ENCODE measurements at places on chromosomes 7 and 10.

DNA sequence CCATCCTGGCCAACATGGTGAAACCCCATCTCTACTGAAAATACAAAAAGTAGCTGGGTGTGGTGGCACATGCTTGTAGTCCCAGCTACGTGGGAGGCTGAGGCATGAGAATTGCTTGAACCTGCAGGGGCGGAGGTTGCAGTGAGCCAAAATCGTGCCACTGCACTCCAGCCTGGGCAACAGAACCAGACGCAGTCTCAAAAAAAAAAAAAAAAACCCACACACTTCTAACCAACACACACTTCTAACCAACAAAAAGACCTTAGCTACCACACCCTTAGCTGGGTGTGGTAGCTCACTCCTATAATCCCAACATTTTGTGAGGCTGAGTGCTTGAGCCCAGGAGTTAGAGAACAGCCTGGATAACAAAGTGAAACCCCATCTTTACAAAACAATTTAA, 33.9 kb upstream of the SPOCK2 start:
- no peak for DNase-seq

GRCh38 chr7:24017519-24017918, 266.5 kb upstream of the NPY start:
- no peak for DNase-seq

DNA sequence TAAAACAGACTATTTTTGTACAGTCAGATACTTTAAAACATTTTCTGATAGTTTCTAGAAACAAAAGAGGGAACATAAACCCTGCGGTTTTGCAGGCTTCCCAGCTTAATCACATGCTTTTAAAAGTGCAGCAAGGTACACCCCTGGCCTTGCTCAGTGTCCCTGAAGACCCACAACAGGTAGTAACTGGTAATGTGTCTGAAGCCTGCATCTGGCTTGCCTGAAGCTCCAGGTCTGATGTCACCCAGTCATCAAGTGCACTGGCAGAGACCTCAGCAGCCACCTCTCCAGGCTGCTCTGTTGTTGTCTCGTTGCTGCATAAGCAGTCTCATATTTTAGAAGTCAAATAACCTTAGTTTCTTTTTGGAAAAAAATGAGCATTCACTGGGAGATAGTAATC, 376.1 kb upstream of the MTPN start:
- no peak for DNase-seq

DNA sequence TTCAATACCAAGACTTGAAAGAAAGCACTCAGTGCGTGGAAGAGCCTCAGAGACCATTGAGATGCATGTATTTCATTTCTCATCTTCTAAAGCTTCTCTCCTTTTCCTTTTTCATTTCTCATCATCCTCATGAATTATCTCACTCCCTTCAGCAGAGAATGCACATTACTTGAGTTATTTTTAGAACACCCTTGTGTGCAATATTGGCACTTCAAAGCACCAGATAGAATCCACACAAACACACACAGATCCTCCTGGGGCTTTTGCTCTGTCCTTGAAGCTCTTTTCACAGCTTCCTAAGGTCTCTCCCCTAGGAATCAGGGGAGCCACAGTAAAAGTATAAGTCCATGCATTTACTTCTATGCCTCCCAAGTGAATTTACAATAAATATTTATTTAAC, 18.3 kb downstream of the DGKI start:
- no peak for DNase-seq

GRCh38 chr7:28981161-28981465, 23.0 kb upstream of the TRIL start:
- no peak for DNase-seq

GRCh38 chr10:58335306-58336005, 650 bp downstream of the UBE2D1 start:
- peak; percentile 1 for DNase-seq

GRCh38 chr10:85187047-85187446, 858.7 kb downstream of the CCSER2 start:
- no peak for DNase-seq

GRCh38 chr10:97791824-97792721, 20.3 kb upstream of the SFRP5 start:
- peak; percentile 70 for DNase-seq

DNA sequence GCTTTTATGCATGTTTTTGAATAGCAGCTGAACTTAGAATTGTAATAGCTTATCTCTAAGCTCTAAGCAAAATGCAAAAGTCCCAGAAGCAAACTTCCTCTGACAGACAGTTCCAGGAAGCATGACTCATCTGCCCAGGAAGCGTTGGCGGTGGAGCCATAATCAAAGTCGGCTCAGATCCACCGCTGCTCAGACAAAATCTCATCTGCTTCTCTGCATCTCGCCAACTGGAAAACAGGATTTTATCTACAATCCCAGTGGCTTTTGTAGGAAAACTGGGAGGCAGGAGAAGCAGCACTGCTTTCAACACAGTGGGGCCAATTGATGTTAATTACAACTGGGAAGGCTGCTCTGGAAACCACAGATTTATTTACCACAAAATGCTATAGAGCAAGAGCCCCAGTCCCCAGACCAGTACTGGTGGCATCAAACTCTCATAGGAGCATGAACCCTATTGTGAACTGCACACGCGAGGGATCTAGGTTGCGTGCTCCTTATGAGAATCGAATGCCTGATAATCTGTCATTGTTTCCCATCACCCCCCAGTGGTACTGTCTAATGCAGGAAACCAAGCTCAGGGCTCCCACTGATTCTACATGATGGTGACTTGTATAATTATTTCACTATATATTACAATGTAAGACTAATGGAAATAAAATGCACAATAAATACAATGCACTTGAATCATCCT, 99.9 kb downstream of the CUBN start:
- DNase-seq, result peak; percentile 80

- DNase-seq, result no peak
Measured at GRCh38 chr7:155365146-155365874, 67.6 kb downstream of the INSIG1 start.

DNA sequence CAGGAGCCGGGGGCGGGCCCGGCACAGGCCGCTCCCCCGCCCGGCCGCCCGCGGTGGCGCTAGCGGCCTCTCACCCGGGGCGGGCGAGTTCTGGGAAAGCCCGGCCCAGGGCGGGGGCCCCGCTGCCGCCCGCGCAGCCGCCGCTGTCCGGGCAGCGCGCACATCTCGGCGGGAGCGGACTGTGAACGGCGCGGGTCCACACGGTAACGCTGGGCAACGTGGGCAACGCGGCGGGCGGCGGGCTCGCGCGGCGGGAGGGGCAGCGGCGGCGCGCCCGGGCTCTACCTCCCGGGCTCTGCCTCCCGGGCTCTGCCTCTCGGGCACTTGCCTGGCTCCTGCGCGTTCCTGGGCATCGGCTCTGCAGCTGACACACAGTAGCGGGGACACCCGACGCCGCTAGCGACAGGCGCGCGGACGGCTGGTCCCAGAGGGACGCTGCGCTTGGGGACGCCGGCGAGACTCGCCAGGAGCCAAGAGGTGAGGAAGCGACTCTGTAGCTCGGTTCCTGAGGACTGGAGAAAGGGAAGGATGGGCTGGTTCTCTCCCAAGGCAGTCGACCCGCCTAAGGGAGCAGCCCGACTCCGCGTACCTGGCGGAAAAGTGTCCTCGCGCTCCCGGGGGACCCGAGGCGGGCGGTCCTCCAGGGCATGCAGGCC, at the start of gene PLCE1:
PLCE1 (plus strand) TSS at position 150 of the 656 bp plus-strand sequence. CDS start 37,116 bp downstream, outside the sequence.
- DNase-seq, result no peak

GRCh38 chr7:30183749-30184369, 49.1 kb downstream of the MTURN start:
- DNase-seq, result no peak

DNA sequence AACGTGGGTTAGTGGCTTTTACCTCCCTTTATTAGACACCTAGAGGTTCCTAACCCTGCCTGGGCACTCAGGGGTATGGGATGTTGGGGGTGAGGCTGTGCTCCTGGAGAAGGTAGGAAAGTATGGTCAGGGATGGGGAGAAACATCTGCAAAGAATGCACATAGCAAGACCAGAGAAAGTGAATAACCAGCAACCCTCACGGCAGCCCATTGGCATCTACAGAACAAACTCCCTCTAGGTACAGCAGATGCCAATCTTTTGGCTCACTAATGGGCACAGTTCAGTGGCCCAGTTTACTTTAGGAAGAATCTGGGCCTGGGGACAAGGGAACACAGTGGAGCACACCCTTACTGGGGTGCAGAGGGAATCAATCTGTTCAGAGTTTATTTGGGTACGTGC, 143.9 kb downstream of the JAZF1 start:
- DNase-seq, result no peak

DNA sequence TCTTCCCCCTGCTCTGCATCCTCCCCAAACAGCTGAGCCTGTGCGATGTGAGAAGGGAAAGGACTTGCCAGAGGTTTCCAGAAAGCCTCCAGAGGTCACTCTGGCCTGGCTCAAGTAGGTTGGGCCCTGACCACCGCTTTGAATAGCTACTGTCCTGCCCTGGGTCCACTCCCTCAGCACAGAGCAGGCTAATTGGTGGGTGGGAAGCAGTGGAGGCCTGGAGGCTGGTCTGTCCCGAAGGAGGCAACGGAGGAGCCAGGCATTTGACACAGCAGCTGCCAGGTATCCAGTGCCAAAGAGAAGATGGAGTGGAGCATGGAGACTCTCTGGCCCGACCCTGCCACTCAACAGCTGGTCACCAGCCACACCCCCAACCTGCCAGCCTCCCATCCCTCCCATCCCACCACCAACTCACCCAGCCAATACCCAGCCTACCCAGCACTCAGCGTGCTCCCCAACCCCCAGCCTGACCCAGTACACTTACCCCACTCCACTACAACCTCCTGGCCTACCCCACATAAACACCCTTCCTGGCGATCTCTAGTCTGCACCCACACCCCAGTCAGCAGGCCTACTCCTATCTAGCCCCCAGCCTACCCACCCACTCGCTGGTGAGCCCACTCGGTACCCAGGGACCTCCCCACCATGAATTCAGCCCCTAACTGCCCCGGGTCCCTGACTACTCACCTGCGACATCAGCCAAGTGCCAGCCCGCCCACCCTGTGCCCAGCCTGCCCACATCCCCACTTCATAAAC, 64.6 kb upstream of the COL13A1 start:
- no peak for DNase-seq

GRCh38 chr10:76334255-76334654, 902.8 kb downstream of the LRMDA start:
- DNase-seq, result no peak

DNA sequence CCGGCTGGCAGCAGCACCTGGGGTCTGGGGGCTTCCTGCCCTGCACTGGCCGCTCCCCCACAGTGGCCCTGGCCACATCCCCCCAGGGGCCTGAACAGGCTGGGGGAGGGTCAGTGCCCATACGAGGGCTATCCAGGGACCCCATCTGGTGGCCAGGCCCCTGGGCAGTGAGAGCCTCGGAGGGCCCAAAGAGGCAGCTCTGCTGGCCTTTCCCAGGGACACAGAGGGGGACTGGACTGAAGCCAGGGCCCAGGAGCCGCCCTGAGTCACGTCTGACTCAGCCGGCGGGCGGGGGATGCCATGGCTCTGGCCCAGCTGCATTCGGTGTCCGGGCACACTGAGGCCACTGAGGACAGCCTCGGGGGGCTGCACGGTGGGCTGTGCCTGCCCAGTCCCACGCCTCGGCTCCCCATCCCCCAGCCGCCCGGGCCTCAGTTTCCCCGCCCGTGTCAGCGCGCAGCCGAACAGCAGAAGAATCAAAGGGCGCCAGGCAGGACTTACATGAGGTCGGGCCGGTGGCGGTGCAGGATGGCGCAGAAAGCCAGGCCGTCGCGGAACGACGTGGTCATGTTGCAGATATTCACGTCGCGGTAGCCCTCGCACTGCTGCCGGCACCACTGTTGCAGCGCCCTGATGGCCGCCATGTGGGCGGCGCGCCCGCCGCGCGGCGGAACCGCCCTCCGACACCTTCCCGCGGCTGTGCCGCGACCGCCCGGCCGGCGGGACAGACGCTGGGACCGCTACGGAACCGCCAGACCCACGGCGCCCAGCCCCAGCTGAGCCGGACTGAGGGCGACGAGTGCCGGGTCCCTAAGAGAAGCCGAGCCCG, at the start of gene MICALL2:
MICALL2 (minus strand) TSS at position 788 of the 829 bp plus-strand sequence; CDS start at position 644, 144 bp downstream.
- DNase-seq, result no peak
